ENCODE measurements at places on chromosomes 1 and 21.

- no peak for DNase-seq
These were observed 100.5 kb downstream of the TEX35 start for GRCh38 chr1:178613271-178613945.

GRCh38 chr1:216549796-216550195 lies 126.5 kb upstream of the USH2A start:
- no peak for DNase-seq

- no peak for DNase-seq
These were observed 30.2 kb downstream of the SRRM1 start for GRCh38 chr1:24673341-24673740.

DNA sequence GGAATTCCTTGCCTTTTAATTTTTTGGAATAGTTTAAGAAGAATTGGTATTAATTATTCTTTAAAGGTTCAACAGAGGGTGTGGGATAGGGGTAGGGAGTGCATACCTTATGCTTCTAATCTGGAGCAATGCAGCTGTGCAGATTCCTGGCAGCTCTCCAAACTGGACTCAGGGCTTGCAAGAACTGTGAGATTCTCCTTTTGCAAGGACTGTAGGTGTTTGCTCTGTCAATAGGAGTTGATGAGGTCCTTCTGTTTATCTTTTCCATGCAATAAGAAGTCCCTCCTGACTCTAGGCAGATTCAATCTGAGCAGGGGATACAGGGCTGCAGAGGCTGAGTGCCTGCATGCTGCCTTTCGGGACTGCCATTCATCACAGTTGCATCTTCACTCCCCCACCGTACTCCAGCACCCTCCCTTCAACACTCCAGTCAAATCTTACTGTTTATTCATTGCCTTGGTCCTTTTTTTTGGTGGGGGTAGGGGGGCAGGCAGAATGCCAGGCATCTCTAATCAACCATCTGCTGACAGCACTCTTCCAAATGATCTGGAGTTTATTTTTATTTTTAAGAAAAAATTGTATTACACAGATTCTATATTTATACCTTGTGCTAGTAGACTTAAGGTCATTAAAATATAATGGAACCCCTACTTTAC lies 122.3 kb downstream of the DISC1 start:
- DNase-seq = no peak

- DNase-seq = no peak
These were observed 117.7 kb downstream of the PDE4B start for GRCh38 chr1:65910432-65910831.

- no peak for DNase-seq
These were observed 82.1 kb downstream of the DAB1 start for GRCh38 chr1:57341721-57342120.
